ENCODE measurements at places on chromosomes 7 and 10. TPM values are rescaled to one million over a fixed set of nuclear protein-coding genes. Genes with fewer than 3 reads are reported as not detected.
A peak's percentile ranks its signal among the peaks of the same experiment; 100 is the strongest.

GRCh38 chr10:124122211-124122610, 28.8 kb upstream of the CHST15 start:
- no peak for DNase-seq

DNA sequence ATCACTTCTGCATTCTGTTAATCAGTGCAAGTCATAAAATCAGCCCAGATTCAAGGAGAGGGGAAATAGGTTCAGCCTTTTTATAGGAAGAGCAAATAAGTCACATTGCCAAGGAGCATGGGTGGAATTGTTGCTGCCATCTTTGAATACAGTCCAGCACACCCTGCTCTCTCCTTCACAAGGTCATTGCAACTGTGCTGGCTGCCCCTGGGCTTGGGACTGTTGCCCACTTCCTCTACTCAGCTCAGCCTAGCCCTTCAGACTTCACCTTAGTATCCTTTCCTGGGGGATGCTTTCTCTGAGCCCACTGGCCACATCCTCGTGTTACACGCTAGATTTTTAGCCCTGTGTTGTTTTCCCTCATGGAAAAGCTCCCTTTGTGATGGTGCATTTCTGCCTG, 527.7 kb downstream of the GALNT17 start:
- no peak for DNase-seq

DNA sequence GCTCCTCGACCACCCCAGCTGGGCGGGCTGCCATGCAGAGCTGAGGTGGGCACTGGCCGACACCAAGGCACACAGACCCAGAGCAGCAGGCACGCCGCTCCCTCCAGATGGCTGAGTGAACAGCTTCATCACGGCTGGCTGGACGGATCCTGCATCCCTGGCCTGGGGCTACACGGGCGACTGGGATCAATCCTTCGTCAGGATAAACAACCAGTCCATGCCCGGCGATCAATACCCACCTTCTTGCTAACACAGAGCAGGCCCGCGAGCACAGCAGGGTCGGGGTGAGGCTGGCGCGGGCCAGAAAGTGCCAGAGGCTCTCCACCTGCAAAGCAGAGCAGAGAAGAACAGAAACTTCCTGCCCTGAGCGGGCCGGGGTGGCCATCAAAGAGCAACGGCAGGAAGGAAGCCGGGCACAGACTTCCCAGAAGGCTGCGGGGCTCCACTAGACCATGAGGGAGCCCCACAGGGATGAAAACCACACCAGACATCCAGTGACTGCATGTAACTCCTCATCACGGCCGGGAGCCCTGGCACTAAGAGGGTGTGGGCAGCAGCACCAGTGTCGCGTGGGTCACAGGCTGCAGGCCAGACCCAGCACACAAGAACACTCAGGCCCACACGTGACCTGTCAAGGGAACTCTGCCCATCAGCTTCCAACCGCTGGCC, 166.4 kb downstream of the MAD1L1 start:
- no peak for DNase-seq

ALOX5 gene
- not detected for total RNA-seq

GRCh38 chr10:131961777-131962662, 19.7 kb downstream of the BNIP3 start:
- peak; percentile 78 for DNase-seq

- DNase-seq: no peak
Observed at GRCh38 chr7:27098578-27099451, 3.0 kb upstream of the HOXA1 start.

ZP3 gene
- total RNA-seq: 1.9 TPM

- no peak for DNase-seq
Observed at GRCh38 chr7:105279688-105280007, 109.1 kb downstream of the SRPK2 start.

DNA sequence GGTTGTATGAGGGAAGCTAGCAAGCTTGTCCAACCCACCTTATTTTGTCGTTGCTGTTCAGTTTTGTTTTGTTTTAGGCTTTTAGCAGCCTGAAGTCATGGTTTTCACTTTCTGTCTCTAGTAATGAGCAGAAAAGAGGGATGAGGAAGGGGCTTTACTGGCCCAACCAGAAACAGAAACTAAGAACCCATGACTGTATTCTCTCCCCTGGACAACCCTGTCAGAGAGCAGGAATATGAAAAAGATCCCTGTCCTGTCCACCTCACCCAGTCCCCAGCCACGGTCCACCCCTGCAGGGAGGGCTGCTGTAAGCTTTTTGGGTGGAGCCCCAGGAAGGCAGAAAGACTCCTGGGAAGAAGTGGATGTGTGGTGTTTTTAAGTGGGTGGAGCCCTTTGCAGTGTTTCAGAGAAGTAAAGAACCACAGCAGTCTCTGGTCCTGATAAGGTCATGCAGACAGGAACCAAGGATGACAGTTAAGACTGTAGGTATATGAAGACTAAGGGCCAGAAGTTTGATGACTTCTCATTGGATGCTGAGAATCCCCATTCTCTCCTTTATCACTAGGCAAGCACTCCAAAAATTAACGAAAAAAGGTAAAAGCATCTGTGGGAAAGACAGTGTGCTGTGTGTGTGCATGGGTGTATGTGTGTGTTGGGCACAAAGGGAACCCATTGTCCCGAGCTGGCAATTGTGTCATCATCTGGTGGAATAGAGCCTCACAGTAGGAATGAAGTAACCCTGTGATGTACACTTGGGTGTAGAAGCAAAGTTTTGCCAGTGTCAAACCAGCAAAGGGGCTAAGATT, 13.8 kb downstream of the MRPL32 start:
- DNase-seq: peak; percentile 49

SPRN gene
- total RNA-seq: not detected
